Germinal center (tissue), 1 donor: ENCODE measurements at places on chromosomes 5 and 9.

GRCh38 chr9:114223564-114224246 lies 68.4 kb downstream of the COL27A1 start:
- no peak for DNase-seq

- DNase-seq, result no peak
These were observed 22.1 kb downstream of the LMX1B start for GRCh38 chr9:126635661-126636439.

DNA sequence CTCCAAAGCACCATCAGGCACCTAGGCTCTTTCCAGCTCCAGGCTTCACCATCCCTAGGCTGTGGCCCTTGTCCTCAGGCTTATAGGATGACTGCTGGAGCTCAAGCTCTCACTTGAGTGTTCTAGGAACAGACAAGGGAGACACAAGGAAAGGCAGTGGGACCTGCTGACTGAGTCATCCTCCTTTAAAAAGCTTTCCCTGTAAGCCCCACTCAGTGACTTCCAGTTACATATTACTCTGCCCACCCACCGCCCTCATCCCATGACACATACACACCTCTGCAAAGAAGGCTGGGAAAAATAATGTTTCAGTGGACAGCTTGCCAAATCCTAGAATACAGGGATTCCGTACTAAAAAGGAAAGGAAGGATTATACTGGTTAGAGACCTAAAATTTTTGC lies 154.2 kb upstream of the ZNF366 start:
- no peak for DNase-seq

DNA sequence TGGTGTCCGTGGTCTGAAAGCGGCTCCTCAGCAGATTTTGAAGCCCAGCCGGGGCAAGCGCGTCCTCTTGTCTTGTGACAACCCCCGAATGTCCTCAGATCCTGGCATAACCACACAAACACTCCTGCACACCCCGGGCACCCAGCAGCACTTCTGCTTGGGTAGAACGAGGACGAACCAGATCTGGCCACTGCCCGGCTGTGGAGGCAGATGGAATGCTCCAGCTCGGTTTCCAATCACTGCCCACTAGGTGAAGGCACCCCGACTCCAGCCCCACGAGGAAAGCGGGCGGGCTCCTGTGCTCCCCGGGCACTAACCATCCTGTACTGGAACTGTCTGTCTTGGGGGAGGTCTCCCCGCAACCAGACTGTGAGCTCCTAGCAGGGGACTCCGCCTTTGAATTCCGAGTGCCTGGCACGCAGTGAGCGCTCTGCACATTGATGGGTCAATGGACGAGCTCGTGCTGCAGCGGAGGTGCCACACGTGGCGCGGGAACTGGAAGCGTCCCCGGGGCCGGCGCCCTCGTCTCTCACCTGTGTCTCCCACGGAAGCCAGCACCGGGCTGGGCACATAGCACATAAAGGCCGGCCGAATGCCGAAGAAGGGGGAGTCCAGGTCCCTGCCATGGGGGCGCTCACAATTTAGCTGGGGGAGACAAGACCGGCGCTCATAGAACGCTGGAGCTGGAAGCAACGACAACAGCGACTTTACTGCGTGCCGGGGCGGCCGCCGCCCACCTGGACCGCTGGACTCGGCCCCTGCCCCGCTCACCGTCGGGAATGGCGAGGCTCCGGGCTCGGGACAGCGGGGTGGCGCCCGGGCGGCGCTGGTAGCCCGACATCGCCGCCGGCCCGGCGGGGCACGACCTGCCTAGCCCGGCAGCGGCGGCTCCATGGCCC lies 608 bp downstream of the ENTR1 start:
- DNase-seq, result peak; percentile 54

- no peak for DNase-seq
These were observed 10.2 kb downstream of the NCS1 start for GRCh38 chr9:130182381-130182909.
